ENCODE measurements at places on chromosomes 6 and 20. TPM values are rescaled to one million over a fixed set of nuclear protein-coding genes. Genes with fewer than 3 reads are reported as not detected.
A peak's percentile ranks its signal among the peaks of the same experiment; 100 is the strongest.

Gene ULBP3
- total RNA-seq, result 2.0 TPM

Gene PLTP
- total RNA-seq, result 78.3 TPM

DNA sequence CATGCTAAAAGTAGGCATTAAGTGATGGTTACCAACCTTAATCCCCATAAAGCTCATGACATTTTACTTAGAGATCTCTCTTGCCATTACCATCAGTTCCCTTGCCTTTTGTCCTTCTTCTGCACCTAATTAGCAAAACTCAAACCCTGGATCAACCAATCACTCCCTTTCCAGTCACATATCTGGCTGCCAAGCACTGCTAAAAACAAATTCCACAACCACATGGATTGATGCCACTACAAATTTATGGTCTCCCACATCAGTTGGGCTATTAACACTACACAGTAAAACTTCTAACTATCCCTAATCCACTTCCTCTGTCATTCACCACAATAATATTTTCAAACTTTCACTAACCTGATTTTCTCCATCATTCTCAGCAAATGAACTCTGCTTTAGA lies 54.3 kb upstream of the RNF146 start:
- H3K27me3 ChIP-seq, result no peaks in the 10 kb centered on the region
- H3K4me1 ChIP-seq, result no peaks in the 10 kb centered on the region
- no peak for DNase-seq
- no peak overlapping the region for H3K4me3 ChIP-seq

DNA sequence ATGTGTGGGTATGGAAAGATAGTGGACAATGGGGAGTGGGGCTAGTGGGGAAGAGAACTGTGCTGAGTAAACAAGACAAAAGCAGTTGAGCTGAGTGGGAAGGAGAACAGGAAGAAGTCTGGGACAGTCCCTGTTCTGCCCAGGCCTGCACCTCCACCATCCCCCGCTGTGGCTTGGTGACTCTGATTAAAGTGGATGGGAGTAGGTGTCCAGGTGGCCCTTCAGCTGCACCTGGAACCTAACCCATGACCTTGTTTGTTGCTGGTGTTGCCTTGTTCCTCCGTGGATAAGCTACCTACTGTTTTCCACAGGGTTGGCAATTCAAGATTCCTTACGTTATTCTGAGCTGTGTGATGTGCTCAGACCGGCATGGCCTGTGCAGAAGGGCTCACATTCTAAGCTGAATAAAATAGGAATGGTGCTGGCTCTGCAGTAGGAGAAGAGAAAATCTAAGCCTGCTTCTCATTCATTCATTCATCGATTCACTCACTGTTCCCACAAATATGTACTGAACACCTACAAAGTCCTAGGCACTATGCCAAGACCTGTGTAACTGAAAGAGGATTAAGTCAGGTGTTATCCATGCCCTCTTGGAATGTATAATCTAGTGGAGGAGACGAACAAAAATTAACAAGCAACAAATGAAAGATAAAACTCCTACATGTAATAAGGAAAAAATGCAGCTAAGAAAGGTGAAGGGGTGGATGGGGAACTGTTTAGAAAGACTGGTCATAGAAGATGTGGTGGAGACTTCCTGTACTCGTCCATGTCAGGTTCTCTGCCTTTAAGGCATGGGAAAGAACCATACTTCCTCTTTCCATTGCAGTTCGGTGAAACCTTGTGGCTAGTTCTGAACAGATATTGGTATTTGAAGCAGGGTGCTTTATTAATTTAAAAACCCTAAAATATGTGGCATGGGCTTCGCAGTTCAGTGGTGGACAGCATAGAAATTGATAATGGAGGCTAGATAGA lies 10.1 kb upstream of the CALHM6 start:
- no peak overlapping the region for H3K27ac ChIP-seq
- H3K36me3 ChIP-seq, result no peaks in the 10 kb centered on the region
- H3K4me1 ChIP-seq, result no peaks in the 10 kb centered on the region
- no peak for DNase-seq
- no peak overlapping the region for H3K4me3 ChIP-seq

DNA sequence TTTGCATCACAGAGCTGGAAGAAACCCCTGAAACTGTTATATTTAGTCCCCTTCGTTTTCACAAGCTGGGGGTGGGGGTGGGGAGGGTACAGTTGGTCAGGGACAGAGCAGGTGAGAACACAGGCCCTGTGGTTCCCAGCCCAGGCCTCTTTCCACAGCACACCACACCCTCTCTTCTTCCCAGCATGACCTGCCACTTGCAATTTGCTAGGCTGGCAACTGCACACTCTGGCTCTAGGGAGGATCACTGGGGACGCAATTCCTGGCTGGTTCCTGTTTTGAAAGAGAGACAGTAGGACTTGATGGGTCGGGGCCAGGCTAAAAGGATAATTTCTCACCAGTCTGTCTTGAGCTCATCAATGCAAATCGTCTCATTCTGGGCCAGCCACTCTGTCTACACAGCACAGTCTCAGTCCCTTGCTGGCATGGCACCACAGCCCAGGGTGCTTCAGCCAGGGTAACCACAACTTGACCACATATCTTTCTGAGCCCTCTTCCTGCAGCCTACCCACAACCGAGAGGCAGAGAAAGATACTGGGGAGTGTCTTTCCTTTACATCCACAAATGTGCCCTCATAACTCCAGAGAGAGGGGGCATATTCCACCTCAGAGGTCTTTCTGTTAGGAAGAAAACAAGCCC lies 41.7 kb upstream of the EMILIN3 start:
- peak overlapping the region; percentile 19 for H3K27ac ChIP-seq
- H3K36me3 ChIP-seq, result peaks cover 14% of the 10 kb centered on the region
- H3K4me1 ChIP-seq, result peaks cover 12% of the 10 kb centered on the region

- H3K27ac ChIP-seq, result peak overlapping the region; percentile 75
- no peaks in the 10 kb centered on the region for H3K27me3 ChIP-seq
- H3K4me3 ChIP-seq, result peak overlapping the region; percentile 62
- no peaks in the 10 kb centered on the region for H3K4me1 ChIP-seq
- H3K36me3 ChIP-seq, result peaks cover 5% of the 10 kb centered on the region
- DNase-seq, result no peak
Measured at GRCh38 chr6:26660000-26660361, 435 bp upstream of the ZNF322 start.

- no peaks in the 10 kb centered on the region for H3K27me3 ChIP-seq
- H3K4me3 ChIP-seq, result no peak overlapping the region
- no peaks in the 10 kb centered on the region for H3K4me1 ChIP-seq
- H3K27ac ChIP-seq, result no peak overlapping the region
- no peaks in the 10 kb centered on the region for H3K36me3 ChIP-seq
Measured at GRCh38 chr20:57934913-57935312, 225.1 kb upstream of the PMEPA1 start.

DNA sequence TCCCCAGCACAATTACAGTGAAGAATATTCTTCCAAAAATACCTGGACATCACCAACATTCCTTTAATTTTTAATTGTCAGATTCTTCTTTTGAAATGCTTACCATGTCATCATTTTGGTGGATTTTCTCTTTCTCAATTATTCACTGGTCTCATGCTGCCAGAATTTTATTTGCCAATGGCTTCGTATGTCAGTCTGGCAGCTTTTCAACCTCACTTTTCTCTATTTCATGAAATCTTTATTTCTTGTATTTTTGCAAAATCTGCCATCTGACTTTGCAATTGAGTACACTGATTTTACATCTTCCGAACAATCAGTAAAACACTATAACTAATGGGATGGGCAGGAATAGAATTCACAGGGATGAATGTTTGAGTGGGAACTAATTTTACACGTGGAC lies 84.1 kb downstream of the BTBD9 start:
- H3K4me1 ChIP-seq, result no peaks in the 10 kb centered on the region
- no peak for DNase-seq
- no peak overlapping the region for H3K27ac ChIP-seq
- no peaks in the 10 kb centered on the region for H3K36me3 ChIP-seq
- H3K27me3 ChIP-seq, result no peaks in the 10 kb centered on the region

Measured in breast epithelium (tissue), 4 donors.